ENCODE measurements at places on chromosomes 5 and 9.

GRCh38 chr9:32627394-32627954, 8.0 kb downstream of the TAF1L start:
- no peak for DNase-seq

- DNase-seq: no peak
These were observed 4.5 kb upstream of the PCDH1 start for GRCh38 chr5:141882594-141883183.

GRCh38 chr9:93827545-93828330, 127.4 kb downstream of the BARX1 start:
- DNase-seq: peak; percentile 30

DNA sequence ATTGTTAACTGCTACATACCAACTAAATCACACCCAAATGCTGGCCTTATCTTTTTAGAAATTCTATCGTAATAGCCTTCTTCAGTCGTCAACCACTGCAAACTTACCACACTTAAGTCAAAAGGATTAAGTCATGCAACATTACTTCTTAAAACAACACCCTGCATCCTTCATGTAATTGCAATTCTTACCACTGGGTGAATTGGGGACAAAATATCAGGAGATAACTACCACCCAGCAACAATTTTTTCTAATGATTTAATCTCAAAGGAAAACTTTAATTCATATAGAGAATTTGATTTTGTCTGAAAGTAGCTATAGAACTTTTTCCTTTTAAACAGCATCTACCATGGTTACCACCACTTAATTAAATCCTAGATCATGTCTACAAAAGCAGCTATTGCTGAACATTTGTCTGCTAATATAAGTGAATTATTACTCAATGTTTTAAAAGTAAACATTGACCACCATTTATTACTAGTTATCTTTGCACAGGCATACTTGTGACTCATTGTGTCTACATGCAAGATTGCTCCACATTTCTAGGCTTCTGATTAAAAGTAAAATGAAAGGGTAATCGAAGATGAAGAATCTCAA, 10.5 kb downstream of the MLLT3 start:
- no peak for DNase-seq

DNA sequence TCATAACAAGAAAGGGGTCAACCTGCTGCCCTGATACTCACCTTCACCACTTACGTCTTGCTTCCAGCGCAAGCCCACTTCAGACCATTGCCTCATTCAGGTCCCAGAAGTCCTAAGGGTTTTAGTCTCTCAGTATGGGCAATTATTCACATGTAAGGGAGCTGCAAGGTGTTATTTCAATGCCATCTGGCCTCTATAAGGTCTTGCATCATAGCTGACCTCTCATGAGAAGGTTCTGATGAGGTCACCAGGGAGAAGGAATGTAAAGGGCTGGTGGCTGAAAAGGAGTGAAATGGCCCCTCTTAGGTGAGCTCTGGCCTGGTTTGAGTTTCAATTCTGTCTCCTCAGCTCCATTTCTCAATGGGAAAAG, 1.5 kb upstream of the MARCHF3 start:
- no peak for DNase-seq

- DNase-seq: no peak
These were observed 22.5 kb upstream of the PTGS1 start for GRCh38 chr9:122348288-122348777.

GRCh38 chr5:136192015-136192525, 892 bp downstream of the SMIM32 start:
- DNase-seq: no peak

DNA sequence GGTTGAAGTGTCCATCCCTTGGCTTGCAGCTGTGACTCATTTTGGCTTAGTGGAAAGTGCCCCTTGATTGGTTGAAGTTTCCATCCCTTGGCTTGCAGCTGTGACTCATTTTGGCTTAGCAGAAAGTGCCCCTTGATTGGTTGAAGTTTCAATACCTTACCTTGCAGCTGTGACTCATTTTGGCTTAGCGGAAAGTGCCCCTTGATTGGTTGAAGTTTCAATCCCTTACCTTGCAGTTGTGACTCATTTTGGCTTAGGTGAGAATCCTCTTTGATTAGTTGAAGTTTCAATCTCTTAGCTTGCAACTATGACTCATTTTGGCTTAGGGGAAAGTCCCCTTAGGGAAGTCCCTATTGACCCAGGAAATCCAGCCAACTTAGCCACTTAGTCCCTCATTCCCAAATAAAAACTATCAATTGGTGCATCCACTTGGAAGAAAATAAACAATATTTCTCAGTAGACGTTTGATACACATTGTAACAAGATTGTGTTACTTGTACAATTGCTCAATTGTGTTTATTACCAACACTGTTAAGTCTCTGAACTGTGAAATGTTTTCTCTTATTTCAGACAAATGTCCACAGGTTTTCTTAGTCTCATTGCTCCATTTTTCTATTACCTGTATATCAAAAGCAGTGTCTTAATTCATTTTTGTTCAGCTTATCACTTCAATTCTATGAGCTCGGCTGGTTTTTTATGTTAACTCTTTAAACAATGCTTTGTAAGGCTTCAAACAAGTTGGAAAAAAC, 2308.8 kb upstream of the ACO1 start:
- peak; percentile 18 for DNase-seq

GRCh38 chr5:157860898-157861890, 2.2 kb upstream of the CLINT1 start:
- DNase-seq: no peak

DNA sequence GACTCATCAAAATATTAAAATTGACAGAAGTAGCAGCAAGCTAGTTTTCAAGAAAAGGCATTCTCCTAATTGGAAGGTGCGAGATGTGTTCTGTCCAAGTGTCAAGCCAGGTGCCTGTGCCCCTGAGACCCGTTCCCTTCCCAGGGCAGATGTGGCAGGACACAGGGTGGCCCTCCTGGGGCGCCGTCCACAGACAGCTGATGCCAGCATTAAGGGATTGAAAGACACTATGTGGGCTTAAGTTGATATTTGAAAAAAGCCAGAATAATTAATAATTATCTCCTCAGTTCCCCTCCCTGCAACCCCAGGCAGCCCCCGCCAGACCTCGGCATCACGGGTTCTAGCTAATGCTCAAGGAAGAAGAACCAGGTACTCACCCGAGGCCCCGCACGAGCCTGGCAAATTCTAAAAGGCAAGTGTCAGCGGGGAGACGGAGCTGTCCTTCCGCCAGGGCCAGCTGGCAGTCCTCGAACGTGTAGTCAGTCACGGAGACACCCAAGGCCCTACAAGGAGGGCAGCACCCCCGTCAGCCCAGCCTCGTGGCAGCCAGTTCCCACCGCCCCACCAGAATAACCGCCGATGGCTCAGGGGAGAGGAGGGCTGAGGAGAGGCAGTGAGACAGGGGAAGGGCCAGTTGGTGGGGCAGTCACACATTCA, 29.1 kb upstream of the SLC6A3 start:
- no peak for DNase-seq

DNA sequence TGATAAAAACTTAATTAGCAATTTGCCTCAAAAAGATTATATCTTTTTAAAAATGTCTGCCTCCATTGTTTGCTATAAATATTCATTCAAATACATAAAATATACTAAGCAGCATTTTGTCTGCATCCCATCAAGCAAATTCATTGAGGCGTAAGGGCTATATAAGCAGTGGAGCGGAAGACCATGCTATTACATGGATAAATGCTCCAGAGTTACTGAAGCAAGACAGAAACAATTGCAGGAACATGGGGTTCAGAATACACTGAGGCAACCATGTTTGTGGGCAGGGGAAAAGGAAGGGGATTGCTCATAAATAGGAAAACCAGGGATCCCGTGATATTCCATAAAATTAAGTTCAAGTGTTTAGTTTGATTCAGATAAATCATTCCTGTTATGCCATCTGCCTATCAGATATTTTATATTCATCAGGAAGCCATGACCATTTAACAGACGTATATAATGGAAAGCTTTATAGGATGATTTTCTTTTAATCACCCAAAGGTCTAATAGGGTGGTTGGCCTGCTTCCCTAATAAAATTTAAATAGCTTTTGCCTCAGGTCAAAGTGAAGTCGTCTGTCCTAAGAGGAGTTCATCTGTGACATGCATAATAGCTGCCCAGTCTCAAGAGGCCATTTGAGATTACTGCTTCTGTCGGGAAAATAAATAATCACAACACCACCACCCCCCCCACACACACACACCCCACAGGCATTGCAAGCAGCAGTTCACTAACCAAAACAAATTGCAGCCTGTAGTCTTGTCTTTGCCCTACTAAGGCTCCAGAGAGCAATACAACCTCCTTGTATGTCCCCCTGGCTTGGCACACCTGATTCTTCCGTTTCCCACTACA, 105.2 kb downstream of the RASEF start:
- DNase-seq: no peak

DNA sequence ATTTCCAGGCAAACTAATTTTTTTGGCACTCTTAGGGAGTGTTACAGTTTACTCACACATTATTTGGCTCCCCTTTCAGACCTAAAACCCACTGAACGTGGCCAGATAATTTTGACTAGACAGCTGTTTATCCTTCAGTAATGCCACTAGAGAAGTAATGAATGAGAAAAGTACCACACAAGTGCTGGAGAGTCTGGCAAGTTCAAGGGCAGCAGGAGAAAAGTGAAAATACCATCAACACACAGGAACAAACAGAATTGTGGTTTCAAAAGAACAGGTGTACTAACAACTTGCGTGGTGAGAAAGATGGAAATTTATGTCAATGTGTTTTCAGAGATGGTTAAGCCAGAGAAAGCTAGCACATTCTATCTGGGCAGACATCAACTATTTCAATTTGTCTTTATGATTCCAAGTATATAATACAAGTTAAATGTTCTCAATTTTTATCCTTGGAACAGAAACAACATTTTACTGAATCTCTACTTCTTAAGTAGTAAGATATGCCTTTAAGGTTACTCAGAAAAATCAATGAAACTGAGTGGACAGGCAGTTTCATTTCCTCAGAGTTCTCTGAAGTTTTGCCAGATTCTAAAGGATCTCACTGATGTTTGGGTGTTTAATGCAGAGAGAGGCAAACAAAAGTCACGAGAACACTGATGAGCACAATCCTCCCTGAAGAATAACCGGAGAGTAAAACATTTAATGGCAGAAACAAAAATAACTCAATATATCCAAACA, 91.0 kb downstream of the ARSB start:
- DNase-seq: no peak

- no peak for DNase-seq
These were observed 11.3 kb upstream of the GGTA1 start for GRCh38 chr9:121510766-121511550.

- DNase-seq: no peak
These were observed 33.1 kb downstream of the FABP6 start for GRCh38 chr5:160262151-160263074.

DNA sequence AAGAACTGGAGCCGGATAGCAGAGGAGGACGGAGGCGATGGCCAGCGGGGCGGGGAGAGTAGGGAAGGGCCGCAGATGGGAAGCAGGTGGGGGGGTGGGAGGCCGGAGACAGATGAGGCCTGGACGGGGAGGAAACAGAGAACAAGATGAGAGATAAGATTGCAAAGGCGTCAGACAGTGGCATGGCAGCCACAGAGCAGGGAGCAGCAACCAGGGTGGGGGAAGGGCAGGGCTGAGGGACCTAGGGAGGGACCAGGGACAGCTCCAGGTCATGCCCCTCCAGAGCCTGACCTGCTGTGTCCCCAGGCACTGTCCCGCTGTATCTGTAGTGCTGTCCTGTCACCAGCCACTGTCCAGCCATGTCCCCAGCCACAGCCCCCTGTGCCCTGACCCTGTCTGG, 49.6 kb upstream of the LMX1B start:
- DNase-seq: no peak

GRCh38 chr9:129761293-129761900, 8.6 kb upstream of the PTGES start:
- DNase-seq: no peak

- no peak for DNase-seq
These were observed 2.8 kb upstream of the NKX2-5 start for GRCh38 chr5:173237875-173238220.

DNA sequence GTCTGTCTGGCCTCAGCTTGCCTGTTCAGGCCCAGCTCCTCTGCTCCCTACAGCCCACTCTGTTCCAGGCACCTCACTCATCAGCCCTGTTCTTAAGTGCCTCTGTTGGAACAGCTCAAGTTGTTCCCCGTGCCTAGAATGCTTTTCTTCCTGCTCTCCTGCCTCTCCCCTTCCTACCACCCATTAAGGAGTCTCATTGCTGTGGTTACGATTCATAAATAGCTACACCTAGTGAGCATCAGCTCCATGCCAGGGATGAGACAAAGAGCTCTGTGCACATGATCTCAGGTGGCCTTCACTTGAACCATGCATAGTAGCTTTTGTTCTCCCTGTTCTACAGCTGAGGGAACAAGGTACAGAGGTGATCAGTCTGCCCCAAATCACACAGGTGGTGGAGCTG, 54.3 kb downstream of the PSD2 start:
- no peak for DNase-seq

DNA sequence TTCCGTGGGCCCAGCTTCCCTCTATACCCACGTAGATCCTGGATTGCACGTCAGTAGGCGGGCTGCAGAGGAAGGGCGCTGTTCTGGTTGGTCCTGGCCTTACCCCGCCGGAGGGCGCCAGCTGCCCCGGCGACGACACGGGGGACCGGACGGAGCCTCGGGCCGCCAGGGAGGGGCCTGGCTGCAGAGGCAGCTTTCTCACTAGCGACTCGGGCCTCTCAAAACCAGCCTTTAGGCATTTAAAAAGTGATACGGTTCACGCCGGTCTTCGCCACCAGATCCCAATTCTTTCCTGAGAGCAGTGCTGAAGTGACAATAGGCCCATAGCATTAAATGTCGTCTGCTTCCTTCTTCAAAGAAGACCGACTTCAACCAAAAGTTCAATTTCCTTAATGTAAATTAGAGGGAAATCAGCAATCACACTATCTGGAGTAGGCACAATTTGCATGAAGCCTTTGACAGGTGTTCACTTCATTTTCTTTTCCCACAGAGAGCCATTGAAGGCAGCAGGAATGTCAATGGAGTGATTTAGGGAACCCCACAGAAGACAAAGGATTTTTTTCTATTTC, 17.6 kb upstream of the UBE2D2 start:
- DNase-seq: no peak

DNA sequence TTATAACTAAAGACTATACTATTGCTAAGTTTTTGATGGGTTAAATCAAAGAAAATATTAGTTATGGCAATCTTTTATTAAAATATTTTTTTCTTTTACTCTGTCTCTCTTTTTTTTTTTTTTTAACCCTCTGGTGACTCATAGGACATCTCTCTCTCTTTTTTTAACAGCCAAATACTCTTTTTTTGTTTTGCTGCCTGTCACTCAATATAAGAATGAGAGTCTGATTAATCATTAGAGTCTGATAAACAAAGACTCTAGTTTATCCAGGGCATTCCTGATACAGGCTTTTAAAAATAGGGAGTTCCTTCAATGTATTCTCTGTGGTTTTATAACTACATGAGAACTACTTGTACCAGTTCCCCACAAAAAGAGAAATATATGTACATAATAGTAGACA, 77.3 kb downstream of the SLC38A9 start:
- DNase-seq: no peak

- no peak for DNase-seq
These were observed 62.8 kb downstream of the PDZD2 start for GRCh38 chr5:31701642-31702299.

GRCh38 chr9:133023117-133023890, 7.5 kb upstream of the GTF3C5 start:
- peak; percentile 47 for DNase-seq

Measured in stimulated activated CD4-positive, alpha-beta T cell treated with anti-CD3 and anti-CD28 coated beads, Interleukin-2, amount 100 ng/mL, for 48 hours (primary cell).